ENCODE measurements at places on chromosomes 2 and 18.

DNA sequence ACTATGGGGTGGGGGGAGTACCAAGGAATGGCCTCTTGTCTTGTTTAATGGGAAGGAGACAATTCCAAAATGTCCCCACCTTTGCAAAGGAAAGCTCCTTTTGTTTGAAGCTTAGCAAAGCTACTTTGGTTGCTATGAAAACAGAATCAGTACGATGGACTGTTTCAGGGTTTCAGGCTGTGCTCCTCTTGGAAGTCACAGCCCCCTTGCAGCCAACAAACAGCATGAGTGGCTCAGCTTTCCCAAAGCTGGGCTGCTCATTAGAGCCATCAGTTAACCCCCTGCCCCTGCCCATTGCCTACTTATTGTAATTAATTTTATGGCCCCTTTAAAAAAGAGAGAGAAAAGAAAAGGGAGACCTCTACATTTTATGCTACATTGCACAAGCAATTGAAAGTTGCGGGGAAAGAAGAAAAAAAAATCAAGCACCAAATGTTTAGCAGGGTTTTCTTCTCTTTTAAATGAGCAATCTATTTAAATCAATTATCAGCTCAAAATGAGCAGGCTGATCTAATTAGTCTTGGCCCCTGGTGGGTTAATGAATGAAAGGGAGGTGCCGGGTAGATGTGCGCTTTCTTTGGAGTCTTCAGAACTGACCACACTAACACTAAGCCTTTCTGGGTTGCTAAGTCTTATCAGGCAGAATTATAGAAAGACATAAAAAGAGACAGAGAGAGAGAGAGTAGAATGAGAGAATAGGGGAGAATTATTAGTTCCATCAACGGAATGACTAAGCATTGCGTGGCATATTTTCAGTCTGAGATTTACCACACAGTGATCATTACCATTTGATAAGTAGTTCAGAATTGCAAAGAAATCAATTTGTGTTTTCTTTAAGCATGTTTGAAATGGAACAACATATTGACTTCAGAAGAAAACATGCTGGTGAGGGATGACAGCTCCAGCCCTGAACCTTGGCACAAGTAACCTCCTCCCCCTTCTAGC lies 284.9 kb downstream of the INSIG2 start:
- no peak for DNase-seq

DNA sequence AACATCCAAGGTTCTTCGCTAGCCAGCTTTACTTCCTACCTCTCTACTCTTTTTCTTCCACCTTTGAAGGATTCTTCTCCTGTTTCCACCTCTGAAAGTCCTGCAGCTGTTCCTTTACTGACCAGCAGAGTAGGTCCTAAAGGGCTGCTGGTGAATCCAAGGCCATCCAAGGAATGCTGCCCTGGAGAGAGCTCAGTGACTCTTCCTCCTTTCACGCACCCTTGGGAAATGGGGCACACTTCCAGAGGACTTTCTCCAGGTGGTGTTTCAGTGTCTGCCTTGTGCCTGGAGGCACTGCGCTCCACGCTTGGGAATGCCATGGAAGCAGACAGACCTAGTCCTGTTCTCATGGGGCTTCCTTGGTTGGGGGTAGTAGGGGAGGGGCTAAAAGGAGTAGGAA lies 45.4 kb downstream of the SLC16A14 start:
- peak; percentile 28 for DNase-seq

DNA sequence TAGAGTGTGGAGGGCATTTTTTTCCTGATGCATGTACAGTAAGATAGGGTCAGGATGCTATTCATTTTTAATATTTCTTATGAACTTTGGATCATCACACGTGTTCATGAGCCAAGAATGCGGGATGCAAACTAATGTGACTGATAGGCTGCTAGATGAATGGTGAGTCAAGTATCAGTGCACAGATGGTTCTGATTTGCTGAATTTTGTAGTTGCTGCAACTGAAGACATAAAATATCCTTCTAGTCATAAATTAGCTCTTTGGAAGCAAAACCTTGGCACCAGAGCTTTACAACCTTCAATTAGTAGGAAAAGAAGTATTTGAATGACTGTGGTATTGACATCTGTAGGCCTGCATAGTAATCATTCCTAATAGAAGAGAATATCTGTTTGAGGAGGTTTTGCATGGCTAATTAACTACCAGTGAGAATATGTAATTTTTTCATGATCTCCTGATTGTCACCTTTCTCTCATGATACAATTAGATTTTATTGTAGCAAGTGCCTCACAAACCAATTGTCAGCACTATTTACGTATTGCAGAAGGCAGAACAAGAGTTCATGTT lies 94.0 kb downstream of the VRK2 start:
- no peak for DNase-seq

GRCh38 chr2:173568054-173568453 lies 213.4 kb downstream of the CDCA7 start:
- peak; percentile 79 for DNase-seq

- DNase-seq: no peak
These were observed 61.9 kb downstream of the RAB10 start for GRCh38 chr2:26095758-26096157.

GRCh38 chr2:140295767-140296166 lies 1515.6 kb upstream of the NXPH2 start:
- DNase-seq: no peak

DNA sequence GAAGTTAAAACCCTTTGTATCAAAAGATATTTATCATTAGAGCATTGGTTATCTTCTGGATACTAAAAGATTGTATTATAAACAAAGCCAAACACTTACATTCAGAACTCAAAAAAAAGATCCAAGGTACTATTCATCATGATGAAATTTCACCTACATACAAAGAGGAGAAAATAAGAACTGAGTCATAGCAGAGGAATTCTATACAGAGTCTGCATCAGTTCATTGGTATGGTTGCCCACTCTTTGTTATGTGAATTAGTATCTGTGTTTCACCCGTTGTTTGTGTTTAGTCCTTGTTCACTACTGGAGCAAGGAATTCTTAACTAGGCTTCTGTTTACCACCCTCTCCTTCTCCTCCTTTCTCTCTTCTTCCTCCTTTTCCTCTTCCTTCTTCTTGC lies 157.9 kb downstream of the LNPK start:
- DNase-seq: peak; percentile 59

DNA sequence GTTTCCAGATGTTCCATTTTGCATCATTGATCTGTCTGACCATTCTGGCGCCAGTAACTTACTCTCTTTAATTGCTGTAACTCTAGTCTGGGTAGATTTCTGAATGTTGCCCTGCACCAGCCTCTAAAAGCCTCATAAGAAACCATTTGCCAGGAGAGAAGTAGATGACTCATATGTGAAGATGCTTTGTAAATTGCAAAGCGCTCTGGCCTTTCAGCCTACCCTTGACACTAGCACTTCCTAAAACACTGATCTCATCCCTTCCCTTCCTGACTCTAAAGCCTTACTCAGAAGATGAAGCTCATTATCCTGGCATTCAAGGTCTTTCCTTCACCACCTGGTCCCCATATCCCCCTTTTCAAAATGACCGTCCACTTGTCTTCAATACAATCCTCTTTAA lies 193.2 kb upstream of the MEX3C start:
- DNase-seq: no peak

Measured in GM23338 (cell line).